Esophagus mucosa (tissue), 1 donor: ENCODE measurements at places on chromosomes 5 and 9.
A peak's percentile ranks its signal among the peaks of the same experiment; 100 is the strongest.

DNA sequence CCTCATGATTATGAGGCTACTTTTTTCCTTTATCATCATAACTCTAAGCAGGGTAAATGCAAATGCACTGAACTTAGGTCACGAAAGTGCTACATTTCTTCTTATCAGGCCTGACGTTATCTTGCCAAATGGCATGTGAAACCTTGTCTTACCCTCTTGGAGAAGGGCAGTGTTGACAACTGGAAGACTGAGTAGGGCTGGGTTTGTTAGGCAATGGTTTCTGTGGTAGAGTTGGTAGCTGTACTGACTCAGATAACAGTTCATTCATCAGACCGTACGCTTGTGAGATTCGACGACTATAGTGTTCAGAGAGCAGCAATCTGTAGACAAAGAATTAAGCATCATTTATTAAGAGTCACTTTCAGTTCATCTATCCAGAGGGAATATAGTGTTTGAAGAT, 127.7 kb downstream of the CPLANE1 start:
- no peak for ATAC-seq

DNA sequence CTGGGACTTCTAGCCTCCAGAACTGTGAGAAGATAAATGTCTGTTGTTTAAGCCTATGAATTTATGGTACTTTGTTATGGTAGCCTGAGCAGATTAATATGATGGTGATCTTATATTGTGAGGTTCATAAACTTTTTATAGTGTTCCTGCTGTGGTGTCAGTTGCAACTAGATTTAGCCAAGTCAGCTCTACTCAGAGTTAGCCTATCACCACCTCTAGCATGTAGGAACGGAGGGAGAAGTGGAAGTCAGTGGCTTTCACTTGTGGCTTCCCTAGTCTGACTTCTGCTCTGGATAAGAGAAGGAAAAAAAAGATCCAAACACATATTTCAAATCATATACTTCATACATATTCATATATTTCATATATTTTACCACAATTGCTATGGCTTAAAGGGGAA, 6.6 kb downstream of the POC5 start:
- no peak for ATAC-seq

- ATAC-seq = peak; percentile 45
These were observed 12.4 kb upstream of the CXXC5 start for GRCh38 chr5:139635606-139636206.

- no peak for ATAC-seq
These were observed 277.2 kb upstream of the ADRA1B start for GRCh38 chr5:159638954-159639559.

DNA sequence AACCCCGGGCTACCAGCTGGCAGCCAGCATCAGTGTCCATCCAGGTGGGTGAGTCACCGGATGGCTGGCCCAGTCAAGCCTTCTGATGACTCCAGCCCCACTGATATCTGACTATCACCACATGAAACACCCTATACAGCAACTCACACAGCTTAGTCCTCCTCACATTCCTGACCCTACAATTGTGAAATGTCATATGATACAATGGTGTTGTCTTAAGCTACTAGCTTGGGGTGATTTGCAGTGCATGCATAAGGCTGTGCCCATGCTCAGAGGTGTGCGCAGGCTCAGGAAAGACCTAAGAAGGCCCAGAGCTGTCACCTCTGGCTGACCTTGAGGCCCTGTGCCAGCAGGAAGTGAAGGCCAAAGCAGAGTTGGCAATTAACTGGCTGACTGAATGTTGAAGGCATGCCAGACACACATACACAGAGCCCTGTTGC, 21.5 kb upstream of the SEMA4D start:
- peak; percentile 91 for ATAC-seq

DNA sequence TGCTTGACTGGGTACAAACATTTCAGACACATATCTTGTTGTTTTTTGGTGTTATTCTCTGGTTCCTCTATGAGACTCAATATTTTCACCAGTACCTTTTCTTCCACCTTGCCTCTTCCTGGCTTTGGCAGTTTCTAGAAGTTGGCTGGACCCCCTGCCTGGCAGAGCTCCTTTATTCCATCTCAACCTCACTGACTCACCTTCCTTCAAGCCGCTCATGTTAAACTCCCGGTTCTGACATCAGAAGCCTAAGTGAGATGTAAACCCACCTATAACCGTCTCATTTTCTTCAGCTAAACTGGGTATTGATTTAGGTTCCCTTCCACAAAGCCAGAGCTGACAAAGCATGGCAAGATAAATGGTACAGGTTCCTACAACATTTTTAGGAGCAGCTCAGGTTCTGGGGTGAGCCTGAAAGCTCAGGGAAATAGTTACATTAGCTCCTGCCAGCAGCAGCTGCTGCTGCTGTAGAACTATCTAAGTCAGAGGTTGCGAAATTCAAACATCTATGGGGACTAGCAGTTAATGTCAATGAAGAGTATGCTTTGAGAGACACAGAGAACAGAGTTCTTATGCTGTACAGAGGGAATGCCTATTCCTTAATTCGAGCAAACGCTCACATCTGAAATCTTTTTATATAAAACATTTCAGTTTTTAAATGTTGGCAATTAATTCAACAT, 197.1 kb upstream of the NR3C1 start:
- no peak for ATAC-seq

GRCh38 chr5:112270299-112271293, 148.5 kb downstream of the EPB41L4A start:
- ATAC-seq = no peak

DNA sequence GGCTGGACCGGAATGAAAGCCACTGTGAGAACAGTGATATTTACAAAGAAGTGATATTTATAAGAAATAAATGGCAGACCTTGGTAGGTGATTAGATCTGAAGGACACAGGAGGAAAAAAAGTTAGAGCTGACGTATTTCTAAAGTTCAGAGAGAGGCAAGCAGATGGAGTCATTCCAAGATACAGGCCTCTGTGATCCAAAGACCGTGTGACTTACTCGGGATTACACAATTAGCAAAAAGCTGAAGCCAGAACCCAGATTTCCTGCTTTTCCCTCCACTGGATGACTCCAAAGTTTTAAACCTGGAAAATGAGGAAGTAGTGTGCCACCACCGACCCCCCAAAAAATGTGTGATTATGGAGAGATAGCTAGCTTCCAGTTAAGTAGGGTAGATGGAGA, 3.1 kb upstream of the DOCK8 start:
- ATAC-seq = no peak

DNA sequence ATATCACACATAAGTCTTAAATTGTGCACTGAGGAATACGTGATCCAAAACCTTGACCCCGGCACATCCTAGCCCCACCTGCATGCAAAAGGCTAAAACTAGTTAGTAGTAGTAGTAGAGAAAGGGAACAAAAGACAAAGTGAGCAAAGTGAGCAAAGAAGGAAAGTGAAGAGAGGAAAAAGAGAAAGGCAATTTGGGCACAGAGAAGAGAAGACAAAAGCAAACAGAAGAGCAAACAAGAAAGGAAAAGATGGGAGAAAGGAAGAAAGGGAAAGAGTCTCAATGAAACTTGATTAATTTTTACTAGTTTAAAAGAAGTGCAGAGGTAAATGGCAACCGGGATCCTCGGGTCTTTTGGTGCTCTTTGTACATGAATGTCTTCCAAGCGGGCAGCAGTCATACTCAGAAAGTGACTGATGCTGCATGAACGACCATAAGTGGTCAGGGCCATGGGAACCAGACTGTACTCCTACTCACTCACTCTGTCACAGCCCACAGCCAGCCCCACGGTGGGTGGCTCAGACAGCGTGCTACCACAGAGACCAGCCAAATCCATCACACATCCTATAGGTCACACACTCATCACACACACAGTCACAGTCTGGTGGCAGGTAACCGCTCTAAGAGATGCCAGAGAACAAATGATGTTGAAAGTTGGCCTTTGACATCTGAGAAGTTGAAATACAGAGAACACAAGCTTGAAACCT, 203.9 kb downstream of the FBN2 start:
- no peak for ATAC-seq

- no peak for ATAC-seq
These were observed 912.3 kb upstream of the WWC1 start for GRCh38 chr5:167378894-167379723.

- ATAC-seq = no peak
These were observed 1377.5 kb upstream of the CDH9 start for GRCh38 chr5:28415791-28416443.

DNA sequence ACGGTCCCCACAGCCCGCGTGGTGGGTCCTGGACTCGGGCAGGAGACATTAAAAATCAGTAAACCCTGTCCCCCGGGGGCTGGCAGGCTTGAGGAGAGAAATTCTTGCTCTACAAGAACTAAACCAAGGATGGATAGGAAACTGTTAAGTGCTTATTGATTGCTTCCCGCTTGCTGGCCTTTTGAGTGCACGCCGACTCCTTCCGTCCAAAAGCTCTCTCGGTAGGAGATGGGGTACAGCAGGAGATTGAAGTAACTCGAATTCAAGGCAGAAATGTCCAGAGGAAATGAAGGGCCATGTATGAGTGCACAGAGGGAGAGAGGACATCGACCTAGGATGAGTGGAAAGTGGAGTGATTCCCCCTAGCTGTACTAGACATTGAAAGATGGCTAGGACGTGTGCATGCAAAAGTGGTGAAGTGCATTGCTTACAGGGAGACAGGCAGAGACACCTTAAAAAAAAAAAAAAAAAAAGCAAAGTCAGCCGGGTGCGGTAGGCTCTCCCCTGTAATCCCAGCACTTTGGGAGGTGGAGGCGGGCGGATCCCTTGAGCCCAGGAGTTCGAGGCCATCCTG, 923 bp downstream of the RECK start:
- ATAC-seq = no peak

- ATAC-seq = no peak
These were observed 7.1 kb upstream of the TEX48 start for GRCh38 chr9:114688909-114689610.

DNA sequence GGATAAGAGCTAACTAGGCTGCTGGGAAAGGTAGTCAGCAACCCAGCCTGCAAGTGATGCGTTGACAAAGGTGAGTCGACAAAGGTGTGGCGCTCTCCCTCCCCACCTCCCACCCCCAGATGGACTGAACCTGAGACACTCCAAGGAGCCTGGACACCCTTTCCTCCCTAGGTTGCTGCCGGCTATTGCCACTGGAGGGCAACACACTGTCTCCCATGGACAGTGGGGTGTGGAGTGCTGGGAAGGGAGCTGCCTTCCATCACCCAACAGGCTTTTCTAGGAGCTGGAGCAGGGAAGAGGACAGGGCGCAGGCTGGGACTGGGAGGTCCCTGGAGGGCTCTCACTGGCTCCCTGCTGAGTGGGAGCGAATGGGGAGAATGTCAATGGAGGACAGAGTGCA, 75.4 kb upstream of the ARAP3 start:
- peak; percentile 63 for ATAC-seq

DNA sequence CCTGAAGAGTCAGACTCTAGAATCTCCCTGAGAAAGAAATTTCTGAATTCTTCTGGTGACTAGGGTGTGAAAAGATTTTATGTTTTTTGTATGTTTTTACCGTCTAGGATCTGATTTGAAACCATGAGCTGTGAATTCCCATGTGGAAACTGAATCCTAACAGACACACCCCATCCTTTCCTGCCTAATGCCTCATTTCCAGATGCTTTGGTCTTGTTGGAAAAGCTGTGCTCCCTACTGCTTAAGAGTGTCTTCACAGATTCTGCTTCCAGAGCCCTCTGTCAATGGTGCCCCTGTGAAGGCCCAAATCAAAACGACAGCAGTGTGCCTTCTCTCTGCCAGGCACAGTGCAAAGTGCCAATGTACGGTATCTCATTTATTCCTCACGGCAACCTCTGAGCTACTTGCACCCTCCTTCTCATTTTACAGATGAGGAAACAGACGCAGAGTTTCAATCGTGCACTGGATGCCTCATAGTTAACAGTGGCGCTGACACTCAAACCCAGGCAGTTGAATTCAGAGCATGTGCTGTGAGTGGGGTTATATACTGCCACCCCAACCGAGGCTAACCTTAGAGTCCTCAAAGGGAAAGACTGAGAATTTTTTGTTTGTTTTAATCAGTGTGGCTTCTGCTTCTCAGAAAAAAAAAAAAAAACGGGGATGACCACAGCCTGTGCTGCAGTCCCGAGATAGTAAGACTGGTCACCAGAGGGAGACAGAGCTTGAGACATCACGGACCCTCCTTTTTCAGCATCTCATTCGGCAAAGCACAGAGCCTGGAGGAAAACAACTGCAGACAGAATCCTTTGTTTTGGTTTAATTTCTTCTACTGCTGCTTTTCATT, 188.4 kb downstream of the SNCAIP start:
- peak; percentile 22 for ATAC-seq

DNA sequence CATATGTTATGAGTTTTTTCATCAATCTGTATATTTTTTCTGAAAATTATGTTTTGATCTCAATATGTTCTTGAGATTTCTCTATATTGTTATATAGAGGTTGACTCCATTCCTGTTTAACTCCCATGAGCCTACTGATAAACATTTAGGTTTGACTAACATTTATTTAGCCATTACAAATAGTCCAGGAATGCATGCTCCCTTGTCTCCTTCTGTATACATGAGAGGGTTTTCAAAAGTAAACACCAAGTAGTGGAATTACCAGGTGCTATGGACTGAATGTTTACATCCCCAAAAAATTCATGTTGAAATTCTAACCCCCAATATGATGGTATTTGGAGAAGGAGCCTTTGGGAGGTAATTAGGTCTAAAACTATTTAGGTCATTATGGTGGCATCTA, 3.5 kb upstream of the OR5C1 start:
- ATAC-seq = no peak

DNA sequence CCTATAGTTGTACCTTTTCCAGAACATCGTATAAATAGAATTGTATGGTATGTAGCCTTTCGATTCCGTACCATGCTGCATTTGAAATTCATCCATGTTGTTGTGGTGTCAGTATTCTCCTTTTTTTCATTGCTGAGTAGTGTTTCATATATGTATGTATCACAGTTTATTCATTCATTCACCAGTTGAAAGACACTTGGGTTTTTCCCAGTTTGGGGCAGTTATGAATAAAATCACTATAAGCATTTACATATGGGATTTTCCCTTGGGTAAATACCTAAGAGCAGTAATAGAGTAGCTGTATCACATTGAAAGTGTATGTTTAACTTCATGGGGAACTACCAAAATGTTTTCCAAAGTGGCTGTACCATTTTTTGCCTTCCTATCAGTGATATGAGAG, 16.1 kb upstream of the FKTN start:
- no peak for ATAC-seq

GRCh38 chr9:26800322-26800721, 92.3 kb downstream of the CAAP1 start:
- ATAC-seq = no peak

GRCh38 chr5:136080483-136081216, 51.9 kb downstream of the TGFBI start:
- peak; percentile 97 for ATAC-seq
